ENCODE measurements at places on chromosomes 6 and 20.

GRCh38 chr20:62691487-62691886 is 17.1 kb upstream of the NTSR1 start:
- DNase-seq, result no peak

DNA sequence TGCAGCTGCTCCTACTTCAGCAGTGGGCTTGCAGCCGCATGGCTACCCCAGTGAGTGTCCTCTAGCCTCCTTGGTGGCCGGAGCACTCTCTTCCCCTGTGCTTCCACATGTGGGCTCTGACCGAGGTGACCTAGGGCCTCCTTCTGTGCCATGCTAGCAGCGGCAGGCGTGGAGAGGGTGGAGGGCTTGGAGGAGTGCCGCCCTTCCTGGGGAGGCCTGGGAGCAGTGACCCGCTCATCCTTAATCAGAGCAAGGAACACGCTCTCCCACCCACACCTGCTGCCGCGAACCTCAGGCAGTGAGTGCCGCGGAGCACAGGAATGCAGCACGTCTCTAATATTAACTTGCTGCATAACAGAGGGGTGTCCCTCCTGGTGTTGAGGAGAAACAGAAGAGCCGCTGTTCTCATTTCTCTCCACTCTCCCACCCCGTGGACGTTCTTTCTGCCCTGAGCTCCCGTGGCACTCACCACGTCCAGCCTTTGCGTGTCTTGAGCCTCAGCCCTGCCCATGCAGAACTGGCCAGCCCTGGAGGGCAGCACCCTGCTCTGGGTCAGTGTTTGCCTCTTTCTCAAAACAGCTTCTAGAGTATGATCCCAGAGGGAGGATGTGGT is 31.9 kb downstream of the DUSP22 start:
- DNase-seq, result no peak

DNA sequence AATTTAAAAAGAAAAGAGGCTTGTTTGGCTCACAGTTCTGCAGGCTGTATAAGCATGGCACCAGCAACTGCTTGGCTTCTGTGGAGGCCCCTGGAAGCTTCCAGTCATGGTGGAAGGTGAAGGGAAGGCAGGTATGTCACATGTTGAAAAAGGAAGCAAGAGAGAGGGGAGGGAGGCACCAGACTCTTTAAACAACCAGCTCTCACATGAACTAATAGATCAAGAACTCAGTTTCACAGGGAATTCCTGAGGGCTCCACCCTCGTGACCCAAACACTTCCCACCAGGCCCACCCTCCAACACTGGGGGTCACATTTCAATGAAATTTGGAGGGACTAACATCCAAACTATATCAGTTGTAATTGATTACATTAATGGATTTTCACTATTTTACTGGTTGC is 127.9 kb upstream of the MLIP start:
- DNase-seq, result no peak

- peak; percentile 74 for DNase-seq
Measured at GRCh38 chr20:57399587-57400155, 8.5 kb downstream of the RBM38 start.

- DNase-seq, result no peak
Measured at GRCh38 chr6:160192840-160193239, 65.8 kb downstream of the SLC22A2 start.

DNA sequence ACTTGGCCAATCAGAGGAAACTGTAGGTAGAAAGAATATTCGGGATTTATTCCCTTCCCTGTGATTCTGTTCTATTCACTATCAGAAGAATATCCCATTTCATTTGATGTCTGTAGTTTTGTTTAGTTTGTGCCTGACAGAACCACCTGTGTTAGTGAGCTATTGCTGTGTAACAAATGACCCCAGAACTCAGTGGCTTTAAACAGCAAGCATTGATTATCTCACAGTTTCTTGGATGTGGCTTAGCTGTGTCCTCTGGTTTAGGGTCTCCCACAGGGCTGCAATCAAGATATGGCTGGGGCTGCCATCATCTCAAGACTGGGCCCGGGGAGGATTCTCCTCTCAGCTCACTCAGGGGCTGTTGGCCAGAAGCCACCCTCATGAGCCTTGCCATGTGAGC is 143.7 kb downstream of the ZDHHC14 start:
- DNase-seq, result no peak

DNA sequence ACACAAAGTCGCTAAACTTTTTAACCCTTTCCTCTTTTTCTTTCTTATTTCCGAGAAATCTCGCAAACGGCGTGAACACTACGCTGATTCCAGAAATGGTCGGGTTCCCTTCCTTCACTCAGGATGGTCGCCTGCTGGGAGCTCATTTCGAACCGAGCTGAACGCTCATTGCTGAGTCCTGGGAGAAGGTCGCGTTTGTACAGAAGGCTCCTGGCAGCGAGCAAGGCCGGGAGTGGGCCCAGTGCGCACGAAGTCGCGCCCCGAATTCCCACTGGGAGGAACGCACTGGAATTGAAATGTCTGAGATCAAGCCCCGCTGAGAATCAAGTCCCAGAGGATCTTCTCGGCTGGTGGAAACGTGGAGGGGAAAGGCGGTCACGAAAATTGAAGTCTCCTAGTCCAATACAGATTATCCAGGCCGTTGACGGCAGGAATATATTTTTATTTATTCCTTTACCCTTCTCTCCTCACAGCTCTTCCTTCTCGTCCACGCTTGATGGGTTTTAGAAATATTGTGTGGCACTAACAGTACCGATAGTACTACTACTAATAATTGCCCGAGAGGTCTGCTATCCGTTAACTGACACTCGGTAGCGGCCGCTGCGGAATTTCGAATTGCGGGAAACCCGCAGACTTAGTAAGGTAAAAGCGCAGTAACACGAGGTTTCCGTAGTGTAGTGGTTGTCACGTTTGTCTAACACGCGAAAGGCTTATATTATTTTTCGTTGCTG is 207.2 kb upstream of the ZNF184 start:
- DNase-seq, result no peak

DNA sequence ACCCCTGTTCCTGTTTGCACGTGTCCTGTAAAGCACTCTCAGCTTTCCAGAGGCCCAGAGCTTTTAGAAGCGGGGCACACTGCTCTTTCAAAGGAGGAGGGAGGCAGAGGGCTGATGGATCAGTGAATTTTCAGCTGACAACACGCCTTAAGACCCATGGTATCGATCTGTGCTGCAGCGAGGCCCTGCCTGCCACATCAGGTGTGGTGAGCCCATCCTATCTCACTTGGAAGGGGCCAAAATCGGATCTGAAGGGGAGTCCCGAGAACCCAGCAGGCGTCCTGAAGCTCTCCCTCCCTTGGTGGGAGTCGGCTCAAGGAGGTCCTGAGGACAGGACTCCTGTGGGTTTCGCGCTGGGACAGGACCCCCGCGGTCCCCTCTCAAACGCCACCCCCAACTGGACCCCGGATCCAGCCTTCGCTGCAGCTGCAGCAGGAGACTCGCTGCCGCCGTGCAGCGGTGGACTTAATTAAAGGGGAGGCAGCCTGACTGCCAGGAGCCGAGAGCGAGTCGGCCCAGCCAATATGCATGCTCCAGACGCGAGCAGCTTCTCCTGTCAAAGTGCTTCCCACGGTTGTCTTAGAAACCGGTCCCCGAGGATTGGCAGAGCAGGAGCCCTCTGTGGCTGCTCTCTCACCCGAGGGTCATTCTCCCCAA is 580.0 kb upstream of the ZNF337 start:
- no peak for DNase-seq

- DNase-seq, result no peak
Measured at GRCh38 chr6:6176127-6176526, 144.3 kb downstream of the F13A1 start.

GRCh38 chr6:113208726-113209125 is 648.4 kb upstream of the MARCKS start:
- DNase-seq, result no peak

- no peak for DNase-seq
Measured at GRCh38 chr6:166166314-166167257, 1.1 kb downstream of the TBXT start.

DNA sequence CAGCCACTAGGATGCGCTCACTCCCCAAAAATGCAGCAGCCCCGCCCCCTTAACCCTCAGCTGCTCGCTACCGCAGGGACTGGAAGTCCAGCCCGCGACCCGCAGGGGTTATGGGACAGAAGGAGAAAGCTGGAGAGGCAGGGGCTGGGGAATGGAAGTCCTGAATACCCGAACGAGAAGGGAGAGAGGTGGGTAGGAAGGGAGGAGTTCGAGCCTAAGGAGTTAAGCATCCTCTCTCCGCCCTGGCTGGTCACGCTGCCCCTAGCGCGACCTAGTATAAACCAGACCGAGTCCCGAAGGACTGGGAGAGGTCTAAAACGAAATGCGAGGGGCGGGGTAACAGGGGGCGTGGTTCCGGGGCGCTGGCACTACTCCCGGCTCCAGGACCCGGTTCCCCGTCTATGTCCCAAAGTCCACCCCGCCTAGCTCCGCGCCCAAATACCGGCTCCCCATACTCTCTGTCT is 448 bp upstream of the DDAH2 start:
- peak; percentile 87 for DNase-seq

GRCh38 chr6:100706491-100706890 is 174.6 kb downstream of the ASCC3 start:
- no peak for DNase-seq

GRCh38 chr20:58113716-58114115 is 114.7 kb downstream of the ANKRD60 start:
- DNase-seq, result no peak

DNA sequence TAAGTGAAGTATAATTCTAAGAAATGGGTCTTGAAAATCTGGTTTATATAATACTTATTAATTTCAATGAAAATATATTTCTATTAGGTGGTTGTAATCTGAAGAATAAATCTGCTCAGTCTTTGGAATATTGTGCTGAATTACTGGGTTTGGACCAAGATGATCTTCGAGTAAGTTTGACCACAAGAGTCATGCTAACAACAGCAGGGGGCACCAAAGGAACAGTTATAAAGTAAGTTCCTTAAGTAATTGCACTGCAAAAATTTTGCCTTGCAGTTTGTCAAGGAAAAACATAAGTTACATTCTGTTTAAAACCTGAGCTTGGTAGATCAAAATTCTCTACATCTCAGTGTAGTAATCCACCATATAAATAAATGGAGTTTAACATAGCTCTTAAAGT is 106.0 kb downstream of the MYO6 start:
- DNase-seq, result no peak

DNA sequence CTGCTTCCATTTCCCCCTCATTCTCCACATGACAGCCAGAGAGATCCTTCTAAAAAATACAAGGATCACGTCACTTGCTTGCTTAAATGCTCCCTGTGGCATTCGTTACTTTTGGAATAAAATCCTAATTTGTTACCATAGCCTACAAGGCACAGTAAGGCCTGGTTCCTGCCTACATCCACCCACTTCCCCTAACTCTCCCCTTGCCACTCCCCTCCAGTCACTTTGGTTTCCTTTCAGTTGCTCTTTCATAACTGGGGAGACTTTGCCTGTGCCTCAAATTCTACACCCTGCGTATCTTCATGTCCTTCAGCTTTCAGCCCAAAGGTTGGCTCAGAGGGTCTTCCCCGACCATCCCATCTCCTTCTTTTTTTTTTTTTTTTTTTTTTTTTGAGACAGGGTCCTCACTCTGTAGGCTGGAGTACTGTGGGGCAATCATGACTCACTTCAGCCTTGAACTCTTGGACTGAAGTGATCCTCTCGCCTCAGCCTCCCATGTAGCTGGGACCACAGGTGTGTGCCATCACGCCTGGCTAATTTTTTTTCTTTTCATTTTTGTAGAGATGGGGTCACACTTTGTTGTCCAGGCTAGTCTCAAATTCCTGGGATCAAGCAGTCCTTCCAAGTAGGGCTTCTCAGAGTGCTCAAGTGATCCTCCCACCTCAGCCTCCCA is 12.5 kb downstream of the ID1 start:
- no peak for DNase-seq

DNA sequence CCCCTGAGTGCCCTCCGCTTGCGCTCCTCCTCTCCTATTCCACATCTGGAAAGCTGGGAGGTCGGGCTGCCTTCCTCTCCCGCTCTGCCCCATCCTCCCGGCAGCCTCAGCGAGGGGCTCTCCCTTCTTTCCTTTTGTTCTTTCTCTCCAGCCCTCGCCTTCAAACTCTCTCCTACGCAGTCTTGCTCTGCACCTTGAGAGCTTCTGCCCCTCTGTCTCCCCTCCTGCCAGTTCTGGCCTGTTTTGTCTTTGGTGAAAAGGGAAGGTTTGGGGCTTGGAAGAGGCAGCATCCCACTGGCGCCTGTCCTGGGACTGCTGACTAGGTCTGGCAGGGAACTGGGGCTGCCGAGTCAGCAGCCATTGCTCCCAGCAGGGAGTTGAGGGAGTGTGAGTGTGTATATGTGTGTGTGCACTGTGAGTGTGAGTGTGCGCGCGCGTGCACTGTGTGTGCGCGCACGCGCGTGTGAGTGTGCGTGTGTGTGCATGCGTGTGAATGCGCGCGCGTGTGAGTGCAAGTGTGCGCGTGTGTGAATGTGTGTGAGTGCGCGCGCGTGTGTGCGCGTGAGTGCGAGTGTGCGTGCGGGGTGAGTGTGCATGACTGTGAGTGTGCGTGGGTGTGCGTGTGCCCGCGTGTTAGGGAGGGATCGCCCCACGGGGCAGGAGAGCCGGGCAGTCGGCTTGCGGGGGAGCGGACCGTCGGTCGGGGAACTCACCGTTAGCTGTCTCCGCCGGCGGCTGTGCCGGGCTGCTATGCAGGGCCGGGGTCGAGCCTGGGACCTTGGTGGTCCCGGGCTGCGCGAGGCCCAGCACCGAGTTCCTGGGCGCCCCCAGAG is 523 bp downstream of the CPXM1 start:
- peak; percentile 41 for DNase-seq

DNA sequence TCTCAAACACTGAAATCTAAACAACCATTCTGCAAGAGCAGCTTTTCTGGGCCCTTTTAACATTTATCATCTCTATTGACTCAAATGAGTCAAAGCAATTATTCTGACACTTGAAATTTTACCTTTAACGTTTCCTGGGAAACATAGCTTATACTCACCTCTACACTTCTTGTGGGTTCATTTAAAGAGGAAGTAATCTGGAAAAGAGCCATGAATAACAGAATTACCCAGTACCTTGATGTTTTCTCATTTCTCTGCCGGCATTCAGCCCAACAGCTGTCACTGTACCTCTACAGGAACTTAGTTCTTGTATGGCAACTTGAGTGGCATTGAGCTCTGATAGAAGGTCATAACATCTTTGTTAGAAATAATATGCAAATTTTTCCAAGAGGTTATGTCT is 272.2 kb downstream of the KCNQ5 start:
- no peak for DNase-seq

DNA sequence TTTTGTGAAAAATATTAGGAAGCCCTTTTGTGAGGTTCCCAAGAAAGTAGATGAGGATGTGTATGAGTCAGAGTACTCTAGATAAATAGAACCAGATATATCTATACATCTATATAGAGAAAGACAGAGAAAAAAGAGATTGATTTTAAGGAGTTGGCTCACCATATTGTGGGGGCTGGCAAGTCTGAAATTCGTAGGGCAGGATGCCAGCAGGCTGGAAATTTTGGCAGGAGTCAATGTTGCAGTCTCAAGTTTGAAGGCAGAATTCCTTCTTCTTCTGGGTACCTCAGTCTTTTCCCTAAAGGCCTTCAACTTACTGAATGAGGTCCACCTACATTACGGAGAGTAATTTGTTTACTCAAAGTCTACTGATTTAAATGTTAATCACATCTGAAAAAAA is 65.3 kb upstream of the SAMD3 start:
- no peak for DNase-seq

Data from activated T-cell treated with anti-CD3 and anti-CD28 coated beads, Interleukin-2, amount 50 U/mL, for 48 hours (primary cell).